SW 1271 (cell line): ENCODE measurements at places on chromosomes 4 and X.

GRCh38 chrX:47146936-47147859 lies 2.2 kb downstream of the RBM10 start:
- DNase-seq, result no peak

- DNase-seq, result no peak
Observed at GRCh38 chrX:64428371-64428770, 33.1 kb upstream of the MTMR8 start.

DNA sequence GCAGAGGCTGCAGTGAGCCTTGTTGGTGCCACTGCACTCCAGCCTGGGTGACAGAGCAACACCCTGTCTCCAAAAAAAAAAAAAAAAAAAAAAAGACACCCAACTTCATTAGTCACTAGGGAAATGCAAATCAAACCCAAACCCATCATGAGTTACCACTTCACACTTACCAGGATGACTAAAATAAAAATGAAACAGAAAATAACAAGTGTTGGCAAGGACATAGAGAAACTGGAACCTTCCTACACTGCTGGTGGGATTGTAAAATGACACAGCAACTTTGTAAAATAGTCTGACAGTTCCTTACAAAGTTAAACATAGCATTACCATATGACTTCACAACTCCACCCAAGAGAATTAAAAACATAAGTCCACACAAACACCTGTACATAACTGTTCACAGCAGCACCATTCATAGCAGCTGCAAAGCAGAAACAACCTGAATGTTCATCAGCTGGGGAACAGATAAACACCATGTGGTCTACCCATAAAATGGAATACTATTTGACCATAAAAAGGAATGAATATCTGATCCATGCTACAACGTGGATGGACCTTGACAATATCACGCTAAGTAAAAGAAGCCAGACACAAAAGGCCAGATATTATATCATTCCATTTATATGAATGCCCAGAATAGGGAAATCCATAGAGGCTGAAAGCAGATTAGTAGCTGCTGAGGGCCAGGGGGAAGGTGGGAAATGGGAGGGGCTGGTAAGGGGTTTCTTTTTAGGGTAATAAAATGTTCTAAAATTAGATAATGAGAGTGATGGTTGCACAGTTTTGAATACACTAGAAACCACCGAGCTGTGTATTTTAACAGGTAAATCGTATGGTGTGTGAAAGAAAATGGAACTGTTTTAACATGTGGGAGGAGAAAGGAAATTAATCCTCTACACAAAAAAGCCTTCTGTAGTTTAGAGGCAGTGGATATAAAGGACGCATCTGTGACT lies 18.3 kb downstream of the CD99L2 start:
- DNase-seq, result no peak

GRCh38 chr4:114364857-114365256 lies 233.8 kb upstream of the UGT8 start:
- peak; percentile 12 for DNase-seq

DNA sequence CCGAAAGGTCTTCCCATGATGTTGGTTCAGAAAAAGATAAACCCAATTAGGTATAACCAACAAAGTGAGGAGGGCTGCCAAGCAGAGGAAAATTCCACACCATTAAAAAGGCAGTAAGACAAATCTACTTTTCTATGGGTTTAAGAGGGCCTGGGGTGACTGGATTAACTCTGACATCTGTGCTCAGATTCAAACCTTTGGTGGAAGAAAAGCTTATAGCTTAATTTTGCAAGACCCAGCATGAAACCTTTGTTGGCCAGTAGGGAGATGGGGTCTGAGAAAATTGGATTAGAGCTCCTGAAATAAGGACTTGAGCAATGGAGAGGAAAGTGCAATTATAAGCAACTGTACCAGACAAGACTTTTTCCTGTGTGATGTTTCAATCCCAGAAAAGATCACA lies 104.2 kb downstream of the KDR start:
- DNase-seq, result no peak

DNA sequence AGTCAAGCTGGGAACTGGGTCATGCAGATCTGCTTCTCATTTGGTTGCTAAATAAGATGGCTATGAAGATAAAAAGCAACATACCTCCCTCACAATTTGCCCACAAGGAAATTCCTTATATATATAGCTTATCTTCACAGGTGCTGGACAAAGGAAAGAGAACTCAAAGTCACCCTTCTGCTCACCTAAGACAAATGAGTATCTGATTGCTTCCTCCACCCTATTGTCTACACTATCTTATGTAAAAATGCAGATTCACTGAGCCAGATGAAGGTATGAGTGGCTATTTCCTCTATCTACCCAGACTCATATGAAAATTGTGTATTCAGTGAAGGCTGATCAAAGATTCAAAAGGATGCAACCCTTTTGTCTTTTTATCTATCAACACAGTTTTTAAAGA lies 50.8 kb downstream of the CHM start:
- DNase-seq, result no peak

GRCh38 chrX:19867411-19867732 lies 20.0 kb downstream of the SH3KBP1 start:
- no peak for DNase-seq

GRCh38 chr4:40745285-40745984 lies 4.3 kb upstream of the NSUN7 start:
- no peak for DNase-seq

DNA sequence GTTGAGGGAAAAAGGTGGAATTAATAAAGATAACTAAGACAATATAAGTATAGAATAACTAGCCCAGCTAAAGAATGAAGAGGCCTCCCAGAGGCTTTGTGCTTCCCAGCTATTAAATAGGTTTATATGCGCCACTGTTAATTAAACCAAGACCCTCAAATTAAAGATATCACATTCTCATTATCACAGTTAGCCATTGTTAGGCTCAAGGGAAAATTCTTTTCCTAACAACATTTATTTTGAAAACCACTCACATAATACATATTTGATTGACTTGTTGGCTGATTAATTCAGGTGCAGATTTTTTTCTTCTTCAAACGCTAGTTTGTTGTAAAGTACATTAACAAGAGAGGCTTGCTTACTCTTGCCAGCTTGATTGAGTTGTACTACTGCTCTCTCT lies 216.8 kb upstream of the TRAM1L1 start:
- DNase-seq, result no peak

DNA sequence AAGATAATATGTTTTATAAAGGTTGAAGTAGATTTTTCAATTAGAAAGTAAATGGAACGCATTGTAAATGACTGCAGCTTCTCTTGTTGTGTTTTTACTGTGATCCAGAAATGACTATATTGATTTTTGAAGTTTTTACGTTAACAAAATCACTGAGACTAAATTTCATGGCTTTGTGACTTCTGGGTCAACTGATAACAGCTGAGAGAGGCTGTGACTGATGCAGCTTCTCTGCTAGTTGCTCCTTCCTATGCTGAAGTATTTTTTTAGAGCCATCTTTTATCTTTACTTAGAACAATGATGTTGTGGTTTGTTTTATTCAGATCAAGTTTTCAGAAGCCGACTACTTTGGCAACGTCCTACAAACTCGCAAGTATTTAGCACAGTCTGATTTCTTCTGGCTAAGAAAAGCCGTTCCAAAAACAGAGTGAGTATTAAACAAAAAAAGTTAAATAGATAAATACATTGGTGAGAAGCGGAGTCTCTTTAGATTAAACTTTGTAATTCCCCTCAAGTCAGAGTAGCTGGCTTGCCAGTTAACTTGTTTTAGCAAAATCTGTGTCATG lies 94.7 kb upstream of the CBLL2 start:
- no peak for DNase-seq

DNA sequence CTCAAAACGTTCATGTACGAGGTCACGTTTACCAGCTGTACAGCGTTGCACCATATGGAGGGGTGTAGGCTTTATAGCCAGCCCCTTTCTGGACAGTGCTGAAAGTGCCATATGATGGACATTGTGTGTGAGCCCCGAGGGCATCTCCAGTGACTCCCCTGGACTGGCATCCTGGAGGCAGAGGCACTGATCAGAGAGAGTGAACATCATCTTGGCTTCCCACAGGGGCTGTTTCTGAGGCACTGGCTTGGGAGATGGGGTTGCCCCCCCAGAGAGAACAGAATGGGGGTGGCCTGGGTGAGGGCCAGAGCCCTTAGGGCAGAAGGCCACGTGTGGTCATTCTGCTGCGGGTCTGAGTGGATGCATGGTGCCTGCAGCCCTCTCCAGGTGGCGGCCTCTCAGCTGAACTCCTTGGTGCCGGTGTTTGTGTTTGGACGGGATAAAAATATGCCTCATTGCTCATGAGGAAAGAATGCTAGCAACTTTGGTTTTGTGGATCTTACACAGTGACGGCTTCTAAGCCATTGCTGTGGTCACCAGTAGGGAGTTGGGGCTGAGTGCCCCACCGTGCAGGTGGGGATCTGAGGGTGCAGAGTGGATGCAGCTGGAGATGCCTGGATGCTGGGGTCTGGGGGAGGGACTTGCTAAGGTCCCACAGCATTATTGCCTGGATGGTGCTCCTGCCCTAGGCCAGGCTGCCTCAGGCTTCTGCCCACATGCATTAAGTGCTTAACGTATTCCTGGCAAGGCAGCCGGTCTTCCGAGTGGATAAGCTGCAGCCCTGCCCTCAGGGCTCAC lies 3.4 kb downstream of the WFS1 start:
- DNase-seq, result peak; percentile 75

DNA sequence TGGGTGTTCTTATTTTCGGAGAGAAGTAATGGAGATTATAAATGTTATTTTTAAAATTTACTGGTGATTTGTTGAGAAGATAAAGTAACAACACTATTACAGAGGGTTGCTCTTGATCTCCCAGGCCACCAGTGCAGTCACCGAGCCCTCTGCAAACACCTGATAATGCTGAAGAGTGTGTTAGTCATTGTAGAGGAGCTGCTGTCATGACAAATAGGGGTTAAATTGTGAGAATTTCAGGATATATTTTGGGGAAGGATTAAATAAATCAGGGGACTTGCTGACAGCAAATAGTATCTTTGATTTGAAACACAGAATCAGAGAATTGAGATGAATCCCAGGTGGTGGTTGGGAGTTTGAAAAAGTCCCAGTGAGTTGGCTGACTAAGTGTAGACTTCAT lies 16.7 kb upstream of the HAND2 start:
- no peak for DNase-seq

DNA sequence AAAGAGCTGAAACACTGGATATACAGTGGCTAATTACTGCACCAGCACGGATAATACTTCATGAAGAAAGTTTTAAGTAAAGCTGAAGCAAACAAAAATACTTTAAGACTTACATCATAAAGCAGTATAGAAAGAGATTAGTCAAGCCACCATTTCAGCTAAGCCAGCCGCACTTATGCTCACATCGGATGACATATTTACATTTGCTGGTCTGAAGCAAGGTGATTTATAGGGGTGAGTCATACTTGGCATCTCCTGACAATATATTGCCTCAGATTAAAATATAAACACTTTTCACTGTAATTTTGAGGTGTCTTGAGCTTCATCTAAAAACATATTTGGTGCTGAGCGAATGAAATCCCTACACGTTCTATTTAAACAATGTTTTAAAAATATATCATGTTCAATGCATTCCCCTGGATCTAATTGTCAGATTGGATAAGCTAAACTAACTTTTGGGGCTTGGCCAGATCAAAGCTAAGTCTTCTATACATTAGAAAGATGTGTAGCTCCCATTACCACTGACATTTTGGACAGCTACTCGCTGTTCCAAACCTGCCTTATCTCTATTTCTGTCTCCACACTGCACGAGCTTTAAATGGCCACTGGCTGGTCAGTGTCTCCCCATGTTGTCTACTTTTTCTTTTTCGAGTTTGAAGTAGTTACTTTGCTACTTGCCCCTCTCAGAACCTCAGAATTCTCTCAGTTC lies 103.2 kb downstream of the VCX2 start:
- no peak for DNase-seq

- DNase-seq, result no peak
Observed at GRCh38 chrX:8189096-8189830, 18.2 kb upstream of the VCX2 start.
